Stimulated activated CD4-positive, alpha-beta T cell treated with anti-CD3 and anti-CD28 coated beads, TNF-alpha, amount 100 ng/mL, for 1 hour (primary cell): ENCODE measurements at places on chromosomes 3 and 15.

DNA sequence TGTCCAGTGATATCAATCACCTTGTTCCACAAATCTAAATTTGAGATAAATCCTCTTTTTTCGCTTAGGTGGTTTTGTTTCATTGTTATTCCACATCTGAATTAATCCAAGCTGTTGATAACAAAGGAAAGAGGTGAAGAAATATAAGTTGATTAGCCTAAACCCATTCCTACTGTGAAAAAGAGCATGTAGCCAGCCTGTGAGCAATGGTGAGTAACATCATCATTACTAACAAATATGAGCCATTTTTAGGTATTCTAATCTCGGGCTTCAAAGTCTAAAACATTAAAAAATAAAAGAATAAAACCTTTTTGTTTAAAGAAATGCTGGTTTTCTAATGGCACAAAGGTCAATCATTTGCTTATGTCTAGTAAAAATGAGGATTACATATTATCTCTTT lies 52.1 kb upstream of the P3H2 start:
- DNase-seq: no peak

DNA sequence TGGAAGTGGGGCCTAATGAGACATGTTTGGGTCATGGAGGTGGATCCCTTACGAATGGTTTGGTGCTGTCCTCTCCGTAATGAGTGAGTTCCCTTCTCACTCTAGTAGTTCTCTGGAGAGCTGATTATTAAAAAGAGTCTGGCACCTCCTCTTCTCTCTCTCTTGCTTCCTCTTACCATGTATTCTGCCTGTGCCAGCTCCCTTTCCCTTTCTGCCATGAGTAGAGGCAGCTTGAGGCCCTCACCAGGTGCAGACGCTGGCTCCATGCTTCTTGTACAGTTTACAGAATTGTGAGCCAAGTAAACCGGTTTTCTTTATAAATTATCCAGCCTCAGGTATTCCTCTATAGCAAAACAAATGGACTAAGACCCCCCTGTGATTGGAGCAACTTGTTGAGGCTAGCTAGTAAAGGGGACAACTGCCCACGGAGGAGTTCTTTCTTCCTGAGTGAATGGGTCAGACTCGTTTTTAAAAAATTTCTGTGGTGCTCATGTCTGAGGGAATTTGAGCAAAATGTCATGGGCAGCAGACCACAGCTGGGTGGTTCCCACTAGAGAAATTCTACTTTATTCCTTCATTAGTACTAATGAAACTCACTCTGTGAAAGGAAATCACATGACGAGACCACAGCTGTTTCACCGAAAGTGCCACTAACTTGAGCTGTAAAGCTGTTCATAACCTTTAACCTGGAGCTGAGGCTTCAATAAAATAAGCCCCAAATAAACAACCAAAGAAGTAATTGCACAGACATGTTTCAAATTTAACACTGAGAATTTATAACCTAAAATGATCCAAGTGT lies 210.0 kb downstream of the NFKBIZ start:
- no peak for DNase-seq

GRCh38 chr3:40718209-40718608 lies 193.4 kb downstream of the ZNF621 start:
- DNase-seq: no peak

GRCh38 chr15:40357723-40358470 lies at the start of gene DISP2:
TSS of gene DISP2 (plus strand) at chr15:40358219. CDS start at chr15:40358322, 103 bp downstream.
- DNase-seq: peak; percentile 74

DNA sequence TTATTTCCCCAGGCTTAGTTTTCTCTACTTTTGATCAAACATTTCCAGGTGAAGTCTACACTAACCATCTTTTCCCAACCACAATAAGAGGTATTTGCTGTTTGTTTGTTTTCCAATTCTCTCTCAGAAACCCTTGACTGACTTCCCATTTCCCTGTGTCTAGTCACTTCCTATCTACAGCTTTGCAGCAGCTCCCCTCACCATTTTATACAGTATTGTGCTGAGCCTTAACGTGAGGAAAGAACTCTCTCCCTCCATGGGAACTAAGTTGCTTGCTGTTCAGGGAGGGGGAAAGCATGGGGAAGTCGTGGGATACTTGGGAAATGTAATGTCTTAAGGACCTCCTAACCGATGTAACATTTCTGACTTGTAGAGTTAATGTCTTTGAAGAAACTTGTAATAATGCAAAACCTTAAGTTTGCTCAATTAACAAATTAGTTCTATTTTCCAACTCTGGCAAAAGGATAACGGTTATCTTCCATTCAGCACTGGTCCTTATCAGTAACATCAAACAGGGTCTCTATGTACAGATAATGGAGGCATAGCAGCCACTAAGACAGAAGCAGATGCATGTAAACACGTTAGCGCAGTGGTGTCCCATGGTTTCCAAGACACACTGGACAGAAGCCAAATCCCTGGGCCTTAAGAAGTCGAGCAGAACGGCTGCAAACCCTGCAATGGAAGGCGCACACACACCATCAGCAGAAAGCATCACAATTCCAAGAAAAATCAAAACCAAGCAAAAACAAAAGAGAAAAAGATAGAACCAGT lies 39.7 kb downstream of the NPTN start:
- DNase-seq: no peak

DNA sequence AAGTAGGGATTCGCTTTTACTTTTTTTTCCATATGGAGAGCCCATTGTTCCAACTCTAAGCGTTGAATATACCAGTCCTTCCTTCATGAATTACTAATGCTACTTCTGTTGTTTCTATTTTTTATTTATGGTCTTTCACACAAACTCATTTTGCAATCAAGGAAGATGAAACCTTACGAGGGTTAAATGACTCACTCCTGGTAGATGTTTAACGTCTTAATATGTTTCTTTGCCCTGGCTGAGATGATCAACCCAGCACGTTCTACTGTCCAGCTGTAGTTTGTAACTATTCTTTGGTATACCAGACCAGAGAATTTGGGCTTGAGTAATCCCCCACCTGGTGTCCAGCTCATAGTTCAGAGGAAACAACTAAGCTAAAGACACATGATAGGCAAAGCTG lies 23.1 kb downstream of the CDCP1 start:
- DNase-seq: no peak

DNA sequence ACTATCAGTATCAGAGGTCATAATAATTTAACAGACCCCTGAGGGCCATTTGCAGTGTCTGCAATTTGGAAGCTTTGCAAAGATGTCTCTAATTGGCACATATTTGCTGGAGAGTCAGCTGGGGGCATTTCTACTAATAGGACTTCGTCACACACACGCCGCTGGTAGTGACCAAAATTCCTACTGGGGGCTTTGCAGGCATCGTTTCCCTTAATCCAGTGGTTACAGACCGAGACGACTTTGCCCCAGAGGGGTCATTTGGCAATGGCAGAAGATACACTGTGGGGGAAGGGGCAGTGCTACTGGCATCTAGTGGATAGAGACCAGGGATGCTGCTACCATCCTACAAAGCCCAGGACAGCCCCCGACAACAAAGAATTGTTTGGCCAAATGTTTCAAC lies 151.0 kb upstream of the LRTM1 start:
- DNase-seq: no peak

- no peak for DNase-seq
These were observed 530.7 kb upstream of the CFAP20DC start for GRCh38 chr3:59580499-59580898.

DNA sequence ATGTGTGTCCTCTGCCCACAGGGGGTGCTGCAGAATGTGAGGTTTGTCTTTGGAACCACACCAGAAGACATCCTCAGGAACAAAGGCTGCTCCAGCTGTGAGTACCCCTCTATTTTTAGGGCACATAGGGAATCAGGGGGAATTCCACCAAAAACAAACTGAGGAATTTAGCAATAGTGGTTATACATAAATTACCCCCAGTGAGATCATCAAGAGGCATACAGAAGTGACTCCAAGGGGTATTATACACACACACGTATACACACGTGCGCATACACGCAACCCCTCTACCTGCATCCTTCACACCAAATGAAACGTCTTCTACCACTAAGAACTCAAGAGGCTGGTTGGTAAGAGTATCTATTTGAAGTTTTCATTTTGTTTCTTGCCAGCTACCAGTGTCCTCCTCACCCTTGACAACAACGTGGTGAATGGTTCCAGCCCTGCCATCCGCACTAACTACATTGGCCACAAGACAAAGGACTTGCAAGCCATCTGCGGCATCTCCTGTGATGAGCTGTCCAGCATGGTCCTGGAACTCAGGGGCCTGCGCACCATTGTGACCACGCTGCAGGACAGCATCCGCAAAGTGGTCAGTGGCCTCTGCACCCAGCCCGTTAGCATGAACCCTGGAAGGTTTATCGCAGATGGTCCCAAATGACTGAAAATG lies 2.9 kb downstream of the THBS1 start:
- no peak for DNase-seq

DNA sequence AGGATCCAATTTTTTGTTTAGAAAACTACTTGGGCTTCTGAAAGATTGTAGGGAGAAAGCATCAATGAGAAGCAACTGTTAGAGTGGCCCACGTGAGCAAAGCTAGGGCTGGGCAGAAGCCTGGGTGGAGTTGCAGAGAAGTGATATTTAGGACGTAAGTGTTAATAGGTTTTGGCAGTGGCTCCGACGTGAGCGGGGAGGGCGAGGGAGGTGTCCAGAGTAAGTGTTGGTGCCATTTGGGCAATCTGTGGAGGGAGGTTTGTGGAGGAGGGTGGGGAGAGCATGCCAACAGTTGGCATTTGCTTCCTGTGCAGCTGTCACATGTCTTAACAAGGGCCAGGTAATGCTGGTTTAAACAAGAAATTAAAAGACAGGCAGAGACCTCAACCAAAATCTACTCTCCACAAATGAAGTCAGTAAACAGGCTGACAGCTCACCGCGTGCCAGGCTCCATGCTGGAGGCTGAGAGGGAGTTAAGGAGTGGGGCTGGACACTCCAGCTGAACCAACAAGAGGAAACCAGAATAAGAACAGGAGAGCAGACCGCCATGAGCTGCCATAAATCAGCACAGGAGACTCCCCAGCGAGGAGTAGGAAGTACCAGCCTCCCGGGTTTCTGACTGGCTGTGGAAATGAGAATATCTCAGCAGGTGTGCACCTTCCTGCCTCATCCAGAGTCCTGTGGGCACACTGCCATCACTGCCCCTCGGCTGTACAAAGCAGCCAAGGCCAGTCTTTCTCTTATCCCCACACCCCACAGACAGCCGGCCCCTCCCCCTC lies 232.6 kb downstream of the ABHD5 start:
- DNase-seq: no peak

GRCh38 chr3:139653582-139653981 lies 24.2 kb downstream of the NMNAT3 start:
- no peak for DNase-seq

DNA sequence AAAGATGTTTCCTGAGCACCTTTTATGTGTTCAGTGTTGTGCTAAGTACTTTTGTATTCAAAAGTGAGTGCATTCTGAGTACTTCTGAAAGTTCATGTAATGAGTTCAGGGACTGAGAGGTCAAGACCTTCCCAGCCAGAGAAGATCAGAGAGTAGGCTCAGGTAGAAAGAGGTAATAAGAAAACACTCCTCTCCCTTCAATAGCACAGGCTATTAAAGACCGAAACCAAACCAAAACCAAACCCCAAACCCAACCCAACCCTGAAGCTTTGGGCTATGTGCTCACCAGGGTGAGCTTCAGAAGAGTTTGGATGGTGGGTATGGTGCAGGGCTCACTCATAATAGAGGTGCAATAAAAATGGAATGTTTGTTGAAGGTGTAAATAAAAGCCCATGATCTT lies 76.7 kb upstream of the FAM3D start:
- DNase-seq: no peak

- no peak for DNase-seq
These were observed 101.8 kb upstream of the SKOR1 start for GRCh38 chr15:67723294-67724024.

- no peak for DNase-seq
These were observed 523.4 kb downstream of the CADM2 start for GRCh38 chr3:85482213-85482490.

GRCh38 chr3:100352296-100353231 lies 18.0 kb downstream of the NIT2 start:
- DNase-seq: no peak

GRCh38 chr15:59373215-59373614 lies 544 bp upstream of the MYO1E start:
- DNase-seq: no peak
